Left ventricle myocardium superior (tissue), 1 donor: ENCODE measurements at places on chromosomes 7 and 10.

DNA sequence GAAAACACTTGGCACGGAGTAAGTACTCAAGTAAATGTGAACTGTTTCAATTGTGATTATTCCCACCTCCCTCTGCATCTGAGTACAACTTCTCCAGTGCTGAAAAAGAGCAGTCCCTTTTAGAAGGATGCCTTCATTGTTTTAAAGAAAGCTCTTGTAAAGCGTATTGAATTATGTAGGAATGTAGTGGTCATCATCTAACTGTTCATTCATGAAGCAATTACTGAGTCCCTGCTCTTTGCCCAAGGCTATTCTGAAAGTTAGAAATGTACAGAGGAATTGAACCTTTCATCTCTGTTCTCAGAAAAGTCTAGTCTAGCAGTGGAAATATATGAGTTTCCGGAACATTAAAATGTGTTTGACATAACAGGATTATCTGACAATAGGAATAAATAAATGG is 127.8 kb downstream of the CACNB2 start:
- DNase-seq = no peak

- peak; percentile 52 for DNase-seq
These were observed 2.0 kb downstream of the IFRD1 start for GRCh38 chr7:112452102-112452888.

GRCh38 chr7:23713285-23714149 is 3.5 kb downstream of the STK31 start:
- no peak for DNase-seq

DNA sequence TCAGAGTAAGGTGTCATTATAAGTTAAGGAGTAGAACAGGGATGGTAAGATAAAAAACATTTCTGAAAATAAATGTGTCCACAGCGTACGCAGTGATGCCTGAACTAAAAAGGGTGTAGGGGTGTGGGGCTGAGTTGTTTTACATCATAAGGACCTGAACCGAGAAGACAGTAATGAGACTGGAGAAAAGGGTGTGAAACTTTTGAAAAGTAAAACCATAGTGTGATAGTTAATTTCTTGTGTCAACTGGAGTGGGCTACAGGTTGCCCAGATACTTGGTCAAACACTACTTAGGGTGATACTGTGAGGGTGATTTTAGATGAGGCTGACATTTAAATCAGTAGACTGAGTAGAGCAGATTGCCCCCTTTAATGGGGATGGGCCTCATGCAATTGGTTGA is 169.0 kb upstream of the PRPS1L1 start:
- no peak for DNase-seq

DNA sequence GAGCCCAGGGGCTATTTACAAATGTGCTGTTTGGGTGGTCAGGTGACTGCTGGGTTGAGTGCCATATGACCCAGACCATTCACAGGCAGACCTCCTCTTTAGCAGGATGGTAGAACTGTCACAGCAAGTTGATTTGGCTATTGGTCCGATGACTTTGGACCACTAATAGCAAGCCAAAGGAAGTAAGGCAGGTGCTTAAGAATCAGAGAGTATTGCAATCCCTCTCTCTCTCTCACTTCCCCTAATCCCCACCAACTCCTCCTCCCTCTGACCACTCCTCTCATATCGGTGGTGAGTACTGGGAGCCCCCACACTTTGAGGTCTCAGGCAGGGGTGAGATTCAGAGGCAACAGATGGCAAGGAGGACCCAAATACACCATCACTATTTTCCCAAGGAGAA is 165.3 kb downstream of the TRIL start:
- no peak for DNase-seq

- DNase-seq = no peak
These were observed 308.2 kb downstream of the AUTS2 start for GRCh38 chr7:69906283-69906995.
